NCI-H2081 treated with DMSO at 0.1 percent for 48 hours (cell line): ENCODE measurements at places on chromosomes 1 and 21.

DNA sequence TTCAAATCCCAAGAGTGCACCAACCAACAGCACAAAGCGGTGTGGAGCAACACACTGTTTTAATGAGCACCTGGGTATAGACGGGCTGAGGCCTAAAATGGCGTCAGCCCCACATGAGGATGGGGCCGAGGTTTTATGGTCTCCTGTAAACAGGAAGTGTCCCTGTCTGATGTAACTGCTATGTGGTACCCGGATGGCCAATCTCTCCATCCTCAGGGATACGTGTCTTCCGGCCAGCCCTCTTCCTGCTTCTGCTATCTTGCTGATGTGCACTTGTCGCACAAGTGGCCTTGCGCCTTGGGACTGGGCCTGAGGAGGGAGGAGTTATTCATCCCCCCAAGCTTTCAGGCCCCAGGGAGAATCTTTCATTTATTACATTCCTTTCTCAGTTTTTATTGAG, 73.5 kb downstream of the CNST start:
- no peak for DNase-seq

GRCh38 chr1:168333562-168334276, 53.0 kb downstream of the TBX19 start:
- no peak for DNase-seq

DNA sequence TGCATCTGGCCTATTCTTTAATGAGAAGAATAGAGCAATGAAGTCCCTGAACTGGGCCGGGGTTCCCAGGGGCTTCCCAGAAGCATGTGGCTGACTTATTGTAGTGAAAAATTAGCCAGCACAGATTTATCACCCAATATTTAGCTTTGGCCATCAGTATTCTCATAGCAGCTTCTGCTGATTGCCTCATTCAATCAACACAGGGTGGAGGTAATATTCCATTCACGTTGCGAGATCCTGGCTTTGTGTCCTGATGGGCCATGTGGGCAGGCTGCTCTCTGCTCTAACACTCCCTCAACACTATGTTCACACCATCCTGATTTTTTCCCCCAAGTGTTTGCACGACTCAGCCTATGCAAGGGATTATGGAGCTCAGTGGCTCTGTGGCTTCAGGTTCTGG, 21.5 kb upstream of the LAMTOR5 start:
- no peak for DNase-seq

DNA sequence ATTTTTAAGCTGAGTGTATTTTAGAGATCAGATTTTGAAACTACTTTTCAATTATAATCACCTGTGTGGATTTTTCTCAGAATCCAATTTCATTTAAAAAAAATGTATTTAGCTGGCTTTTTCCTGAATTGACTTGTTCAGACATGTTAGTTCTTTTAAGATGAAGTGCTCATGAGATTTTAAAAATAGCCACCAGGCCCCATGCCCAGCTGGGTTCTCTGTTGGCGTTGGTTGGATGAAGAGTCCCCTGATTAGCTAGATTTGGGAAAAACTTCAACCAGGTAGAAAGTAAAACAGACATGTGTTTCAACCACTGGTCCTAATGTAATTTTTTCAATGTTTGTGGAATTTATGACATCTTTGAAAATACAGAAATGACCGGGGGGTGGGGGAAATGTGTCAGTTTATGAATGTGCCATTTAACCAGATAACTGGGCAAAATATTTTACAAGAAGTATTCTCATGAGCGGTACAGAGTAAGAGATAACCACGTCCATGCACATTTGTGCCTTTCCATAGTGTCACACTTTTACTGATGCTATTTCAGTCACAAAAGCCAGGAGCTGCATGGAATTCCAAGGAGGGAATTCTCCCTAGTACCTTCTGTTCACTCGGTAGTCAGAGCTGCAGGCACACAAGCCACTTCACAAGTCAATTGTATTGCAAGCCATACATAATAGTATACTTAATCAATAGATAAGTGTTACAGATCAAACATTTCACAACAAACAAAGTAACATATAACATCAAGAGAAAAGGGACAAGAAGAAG, 51.1 kb downstream of the KCNK1 start:
- no peak for DNase-seq

GRCh38 chr1:116706123-116706522, 38.6 kb upstream of the IGSF3 start:
- DNase-seq: no peak

GRCh38 chr1:116561563-116561962, 9.3 kb downstream of the CD58 start:
- DNase-seq: no peak

- no peak for DNase-seq
Measured at GRCh38 chr21:17279663-17280062, 233.2 kb upstream of the CXADR start.

DNA sequence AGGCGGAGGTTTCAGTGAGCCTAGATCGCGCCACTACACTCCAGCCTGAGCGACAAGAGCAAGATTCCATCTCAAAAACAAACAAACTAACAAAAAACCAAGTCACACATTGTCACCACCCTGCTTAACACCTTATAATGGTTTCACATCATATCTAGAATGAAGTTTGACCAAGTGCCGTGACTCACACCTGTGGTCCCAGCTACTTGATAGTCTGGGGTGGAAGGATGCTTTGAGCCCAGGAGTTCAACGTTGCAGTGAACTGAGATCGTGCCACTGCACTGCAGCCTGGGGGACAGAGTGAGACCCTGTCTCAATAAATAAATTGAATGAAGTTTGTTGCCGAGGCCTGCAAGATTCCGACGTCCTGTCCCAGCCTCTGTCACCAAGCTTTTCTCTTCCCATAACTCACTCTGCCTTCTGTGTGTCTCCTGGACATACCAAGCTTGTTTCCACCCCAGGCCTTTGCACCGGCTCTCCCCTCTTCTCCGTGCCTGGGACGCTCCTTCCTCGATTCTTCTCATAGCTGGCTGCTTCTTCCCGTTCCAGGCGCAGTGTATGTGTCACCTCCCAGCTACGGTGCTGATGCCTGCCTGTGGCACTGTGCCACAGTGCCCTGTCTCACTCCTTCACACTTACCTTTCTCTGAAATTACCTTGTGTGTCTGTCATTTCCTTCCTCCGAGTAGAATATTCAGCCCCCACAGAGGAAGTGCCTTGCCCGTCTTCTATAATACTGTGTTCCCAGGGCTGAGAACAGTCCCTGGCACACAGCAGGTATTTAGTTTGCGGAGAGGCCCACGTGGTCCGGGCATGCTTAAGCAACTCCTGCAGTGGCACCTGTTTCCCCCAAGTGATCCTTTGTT, 3.8 kb upstream of the SELENON start:
- peak; percentile 74 for DNase-seq

- DNase-seq: no peak
Measured at GRCh38 chr1:114495486-114495885, 15.5 kb downstream of the TRIM33 start.

GRCh38 chr1:176976225-176976624, 188.3 kb downstream of the ASTN1 start:
- no peak for DNase-seq

DNA sequence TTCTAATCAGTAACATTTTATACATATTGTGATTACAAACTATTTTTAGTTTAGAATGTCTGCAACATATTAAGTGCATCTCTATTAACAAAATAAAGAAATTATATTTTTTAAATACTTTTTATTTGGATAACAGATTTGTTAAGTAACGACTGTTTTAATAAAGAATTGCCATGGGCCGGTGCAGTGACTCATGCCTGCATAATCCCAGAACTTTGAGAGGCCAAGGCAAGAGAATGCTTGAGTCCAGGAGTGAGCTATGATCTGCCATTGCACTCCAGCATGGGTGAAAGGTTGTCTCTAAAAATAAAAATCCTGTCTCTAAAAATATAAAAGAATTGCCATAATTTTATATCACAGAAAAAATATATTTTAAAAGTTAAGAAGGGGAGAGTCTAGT, 4.1 kb downstream of the LRRIQ3 start:
- no peak for DNase-seq

- no peak for DNase-seq
Measured at GRCh38 chr1:206970446-206970845, at the start of gene FCAMR. TSS of gene FCAMR (minus strand) at chr1:206970460. CDS start at chr1:206970125, 335 bp downstream.

- no peak for DNase-seq
Measured at GRCh38 chr1:47697616-47698335, 259.9 kb downstream of the FOXD2 start.

DNA sequence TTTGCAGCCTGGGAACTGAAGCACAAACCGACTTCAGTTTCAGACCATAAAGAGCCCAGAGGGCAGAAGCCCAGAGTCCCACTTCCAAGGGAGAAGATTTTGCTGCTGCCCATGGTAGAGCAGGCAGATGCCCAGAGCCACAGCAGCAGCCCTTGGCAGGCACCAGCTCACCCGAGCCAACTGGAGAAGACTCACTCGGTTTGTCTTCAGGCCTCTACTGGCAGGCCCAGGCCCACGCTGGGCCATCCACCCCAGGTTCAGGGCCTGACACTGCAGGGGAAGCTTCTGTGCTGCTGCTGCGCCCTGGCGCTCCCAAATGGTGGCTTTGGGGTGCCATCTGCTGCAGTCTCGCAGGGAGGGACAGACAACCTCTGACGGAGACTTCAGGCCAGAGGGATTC, 33.3 kb downstream of the SLC66A1 start:
- no peak for DNase-seq

- no peak for DNase-seq
Measured at GRCh38 chr1:107262467-107263286, 121.8 kb downstream of the NTNG1 start.

- DNase-seq: peak; percentile 32
Measured at GRCh38 chr1:93614541-93614940, 67.1 kb downstream of the BCAR3 start.
